ENCODE measurements at places on chromosomes 2 and 18. TPM values are rescaled to one million over a fixed set of nuclear protein-coding genes. Genes with fewer than 3 reads are reported as not detected.

DNA sequence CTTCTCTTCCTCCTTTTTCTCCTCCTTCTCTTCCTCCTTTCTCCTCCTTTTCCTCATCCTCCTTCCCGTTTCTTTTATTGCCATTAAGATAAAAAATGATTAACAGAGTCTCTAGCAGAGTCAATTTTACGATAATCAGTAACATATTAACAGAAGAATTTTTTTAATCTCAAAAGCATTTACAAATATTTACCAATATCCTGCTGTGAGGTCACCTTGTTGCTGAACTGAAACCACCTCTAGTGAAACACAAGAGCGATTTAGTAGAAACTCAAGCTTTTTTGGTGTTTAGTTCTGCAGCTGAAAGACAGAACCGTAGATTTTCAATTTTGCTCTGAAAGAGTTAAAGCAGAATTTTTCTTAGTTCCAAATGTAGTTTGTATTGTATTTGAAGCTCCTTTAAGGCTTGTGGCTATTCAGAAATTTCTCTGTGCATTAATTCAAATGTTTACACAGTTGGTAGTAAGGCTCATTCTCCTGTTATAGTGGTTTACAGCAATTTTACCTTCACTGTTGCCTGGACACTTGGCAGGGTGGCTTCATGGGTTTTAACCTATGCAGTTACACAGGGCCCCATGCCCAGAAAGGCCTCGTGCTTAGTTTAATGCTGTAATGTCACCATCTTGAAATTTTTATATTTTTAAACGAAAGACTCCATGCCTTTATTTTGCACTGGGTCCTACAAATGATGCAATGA, 1106.6 kb upstream of the FAM98A start:
- H3K27ac ChIP-seq = no peak overlapping the region
- H3K4me3 ChIP-seq = no peak overlapping the region
- no peaks in the 10 kb centered on the region for H3K27me3 ChIP-seq

- H3K27me3 ChIP-seq = peaks cover 23% of the 10 kb centered on the region
- no peak overlapping the region for H3K27ac ChIP-seq
- H3K4me3 ChIP-seq = no peak overlapping the region
- no peaks in the 10 kb centered on the region for H3K36me3 ChIP-seq
- no peaks in the 10 kb centered on the region for H3K4me1 ChIP-seq
Observed at GRCh38 chr18:70232261-70232660, 26.8 kb upstream of the RTTN start.

- no peaks in the 10 kb centered on the region for H3K36me3 ChIP-seq
- H3K27ac ChIP-seq = no peak overlapping the region
- no peak for DNase-seq
- H3K4me1 ChIP-seq = no peaks in the 10 kb centered on the region
- H3K27me3 ChIP-seq = no peaks in the 10 kb centered on the region
Observed at GRCh38 chr2:140711867-140712266, 1418.9 kb downstream of the LRP1B start.

Gene CCDC68
- total RNA-seq = not detected

Data from activated naive CD4-positive, alpha-beta T cell treated with anti-CD3 and anti-CD28 coated beads for 36 hours (primary cell).